ENCODE measurements at places on chromosomes 2 and 18.

DNA sequence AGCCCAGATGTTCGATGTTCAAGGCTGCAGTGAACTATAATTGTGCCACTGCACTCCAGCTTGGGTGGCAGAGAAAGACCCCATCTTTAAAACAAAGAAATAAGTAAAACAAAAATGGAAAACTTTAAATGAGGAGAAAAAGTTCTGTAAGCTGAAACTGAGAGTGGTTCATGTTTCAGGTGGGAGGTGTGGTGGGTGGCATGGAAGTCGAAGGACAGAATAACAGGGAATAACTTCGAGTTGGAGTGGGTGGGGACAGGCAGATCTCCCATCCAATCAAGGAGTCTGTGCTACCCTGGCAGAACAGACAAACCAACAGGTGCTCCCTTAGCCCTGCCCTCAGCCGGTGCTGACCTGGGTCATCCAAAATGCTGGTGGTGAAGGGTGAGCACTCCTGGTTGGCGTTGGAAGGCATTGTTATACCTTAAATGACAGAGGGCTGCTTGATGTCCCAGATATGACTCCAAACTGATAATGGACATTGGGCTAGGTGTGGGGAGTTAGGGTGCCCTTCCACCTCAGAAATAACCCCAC is 328.4 kb downstream of the DYSF start:
- no peak for ATAC-seq

GRCh38 chr2:60822987-60823386 is 58.4 kb upstream of the REL start:
- ATAC-seq = no peak

DNA sequence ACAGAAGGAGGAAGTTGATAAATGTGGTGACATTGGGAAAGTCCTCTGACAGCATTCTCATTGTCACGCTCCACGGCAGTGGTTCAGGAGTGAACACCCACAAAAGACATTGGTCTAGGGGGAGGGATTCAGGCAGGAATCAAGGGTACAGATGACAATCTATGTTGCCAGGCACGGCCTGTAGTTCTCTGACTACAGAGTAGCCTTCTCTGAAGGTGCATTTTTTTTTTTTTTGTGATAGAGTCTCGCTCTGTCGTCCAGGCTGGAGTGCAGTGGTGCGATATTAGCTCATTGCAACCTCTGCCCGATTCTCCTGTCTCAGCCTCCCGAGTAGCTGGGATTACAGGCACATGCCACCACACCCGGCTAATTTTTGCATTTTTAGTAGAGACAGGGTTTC is 7.4 kb upstream of the MOB1A start:
- no peak for ATAC-seq

GRCh38 chr2:8542381-8543059 is 139.3 kb upstream of the ID2 start:
- no peak for ATAC-seq

Measured in motor neuron (in vitro differentiated cells).